ENCODE measurements at places on chromosomes 2 and 18.

DNA sequence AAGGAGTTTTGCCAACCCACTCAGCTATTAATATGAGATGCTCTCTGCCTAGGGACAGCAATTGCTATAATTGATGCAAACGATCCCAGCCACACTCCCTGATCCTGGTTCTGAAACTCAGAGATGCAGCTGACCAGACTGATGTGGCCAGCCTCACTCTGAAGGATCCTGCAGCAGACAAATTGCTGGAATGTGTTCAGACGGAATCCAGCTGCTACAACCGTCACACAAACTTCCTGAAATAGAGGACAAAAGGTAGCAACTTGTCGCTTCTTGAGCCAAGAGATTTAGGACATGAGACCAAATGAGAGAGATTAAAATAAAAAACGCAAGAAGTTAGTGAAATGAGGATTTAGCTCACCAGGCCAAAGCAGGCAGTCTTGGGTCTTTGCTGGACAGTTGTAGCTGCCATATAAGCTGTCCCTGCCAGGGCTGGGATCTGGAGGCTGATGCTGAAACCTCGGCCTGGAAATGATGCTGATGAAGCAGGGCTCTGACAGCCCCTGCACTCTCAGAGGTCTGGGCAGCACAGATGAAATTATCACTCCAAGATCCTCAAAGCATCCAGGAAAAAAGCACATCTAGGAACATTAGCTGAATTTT, 8.3 kb upstream of the YWHAQ start:
- no peak for DNase-seq

DNA sequence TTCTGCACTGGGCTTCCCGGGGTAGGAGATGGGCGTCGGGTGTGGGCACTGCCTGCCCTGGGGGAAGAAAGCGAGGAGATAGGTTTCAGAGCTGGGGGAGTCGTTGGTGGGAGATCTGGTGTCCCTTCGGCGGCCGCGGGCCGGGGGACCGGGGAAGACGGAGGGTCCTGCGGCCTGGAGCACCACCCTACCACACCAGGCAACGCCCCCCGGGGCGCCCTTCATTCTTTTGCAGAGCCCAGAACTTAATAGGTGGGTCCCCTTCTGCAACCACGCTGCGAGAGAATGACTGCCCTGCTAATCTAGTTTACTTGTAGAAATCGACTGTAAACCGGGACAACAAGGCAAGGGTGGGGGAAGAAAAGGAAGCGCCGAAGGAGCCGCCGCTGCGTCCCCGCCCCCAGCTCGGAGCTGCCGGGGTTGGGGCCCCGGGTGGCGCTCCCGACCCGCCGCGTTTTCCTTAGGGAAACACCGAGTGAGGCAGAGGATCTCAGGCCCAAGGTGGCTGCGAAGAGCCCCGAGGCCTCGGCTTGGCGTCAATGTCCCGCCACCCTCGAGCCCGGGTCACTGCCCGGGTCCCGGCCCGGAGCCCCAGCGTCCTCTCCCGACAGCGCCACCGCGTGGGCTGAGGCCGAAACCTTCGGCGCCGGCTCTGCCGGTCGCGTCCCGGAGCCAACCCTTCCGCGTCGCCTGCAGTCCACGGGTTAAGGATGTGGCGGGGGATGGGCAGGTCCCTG, 5.4 kb upstream of the SATB2 start:
- DNase-seq, result peak; percentile 43

DNA sequence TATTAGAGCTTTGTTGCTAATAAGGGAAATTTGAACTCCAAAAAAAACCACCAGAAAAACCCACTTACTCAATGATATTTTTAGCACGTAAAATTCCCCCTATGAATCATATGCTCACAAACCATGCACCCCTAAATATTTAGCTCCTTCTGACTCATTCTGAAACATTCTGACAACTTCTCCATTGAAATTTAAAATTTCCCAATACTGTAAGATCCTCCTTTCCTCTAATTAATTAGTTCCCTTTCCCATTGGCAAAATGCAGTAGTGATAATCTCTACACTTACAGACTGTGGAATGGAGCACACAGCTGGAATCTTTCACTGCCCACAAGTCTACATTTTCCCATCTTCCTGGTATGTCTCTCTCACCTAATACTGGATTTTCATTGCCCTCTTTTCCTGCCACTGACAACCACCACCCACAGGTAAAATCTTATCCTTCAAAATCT, 215.8 kb upstream of the ACVR2A start:
- no peak for DNase-seq

GRCh38 chr2:2175381-2176090, 155.5 kb downstream of the MYT1L start:
- DNase-seq, result no peak

DNA sequence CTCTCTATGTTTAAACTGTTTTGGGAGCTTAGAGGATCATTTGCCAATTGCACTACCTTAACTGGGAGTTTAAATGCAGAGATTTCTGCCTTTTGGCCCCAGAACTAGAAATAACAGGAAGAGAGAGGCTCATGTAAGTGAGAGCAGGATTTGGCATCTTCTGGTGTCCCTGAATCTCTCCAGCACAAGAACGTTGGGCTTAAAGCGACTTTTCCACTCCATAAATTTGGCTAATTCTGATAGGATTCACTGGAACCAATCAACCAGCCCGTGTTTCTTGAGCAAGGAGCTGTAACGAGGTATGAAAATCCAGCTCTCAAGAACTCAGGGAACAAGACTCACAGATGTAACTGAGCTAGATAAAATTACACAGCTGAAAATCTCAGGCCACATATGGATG, 181.0 kb downstream of the C1D start:
- no peak for DNase-seq

- no peak for DNase-seq
Observed at GRCh38 chr2:135276525-135276924, 224.4 kb downstream of the RAB3GAP1 start.

DNA sequence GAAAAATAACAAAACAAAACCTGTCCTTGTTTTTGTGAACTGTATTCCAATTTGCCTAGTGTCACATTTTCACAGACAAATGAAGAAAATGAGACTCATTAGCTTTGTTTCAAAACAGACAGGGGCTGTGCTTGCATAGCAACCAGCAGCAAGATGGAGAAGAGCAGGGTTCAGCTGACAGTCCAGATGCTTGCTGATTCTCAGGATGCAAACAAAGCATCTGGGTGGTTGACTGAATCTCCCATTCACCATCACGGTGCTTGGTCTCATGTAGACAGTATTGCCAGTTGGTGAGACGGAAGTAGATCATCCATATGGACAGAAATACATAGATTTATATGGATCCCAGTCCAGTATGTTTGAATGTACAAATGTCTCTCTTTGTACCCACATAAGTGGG, 326.8 kb downstream of the CCDC85A start:
- no peak for DNase-seq

- no peak for DNase-seq
Observed at GRCh38 chr2:220377482-220378155, 750.2 kb downstream of the SLC4A3 start.

- DNase-seq, result no peak
Observed at GRCh38 chr2:8926356-8926755, 77.1 kb downstream of the MBOAT2 start.

DNA sequence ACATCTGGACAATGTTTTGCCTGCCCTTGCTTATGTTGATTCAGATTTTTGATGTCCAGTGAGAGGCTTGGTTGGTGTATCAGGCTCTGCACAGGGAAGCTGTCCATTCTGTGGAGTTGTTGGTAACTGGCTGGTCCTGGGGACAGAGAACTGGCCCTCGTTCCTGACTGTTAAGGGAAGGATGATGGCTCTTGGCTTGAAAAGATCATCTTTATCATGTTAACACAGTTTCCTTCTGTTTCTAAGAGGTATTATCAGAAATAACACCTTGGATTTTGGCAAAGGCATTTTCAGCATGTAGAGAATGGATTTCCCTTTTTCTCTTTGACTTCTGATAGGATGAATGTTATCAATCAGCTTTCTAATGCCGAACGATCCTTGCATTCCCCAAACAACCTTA, 19.3 kb downstream of the STK25 start:
- no peak for DNase-seq

DNA sequence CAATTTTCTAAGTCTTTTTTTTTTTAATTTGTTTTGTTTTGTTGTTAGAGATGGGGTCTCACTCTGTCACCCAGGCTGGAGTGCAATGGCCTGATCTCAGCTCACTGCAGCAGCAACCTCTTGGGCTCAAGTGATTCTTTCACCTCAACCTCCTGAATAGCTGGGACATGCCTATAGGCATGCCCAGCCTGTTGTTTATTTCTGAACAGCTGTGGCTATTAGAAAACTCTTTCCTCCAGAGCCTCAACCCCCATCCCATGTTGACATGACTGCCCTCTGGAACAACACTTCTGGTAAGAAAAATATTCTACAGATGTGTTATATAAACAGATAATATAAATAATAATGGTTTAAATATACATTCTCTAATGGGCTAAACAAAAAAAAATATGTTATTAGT, 44.4 kb upstream of the TWSG1 start:
- DNase-seq, result no peak

DNA sequence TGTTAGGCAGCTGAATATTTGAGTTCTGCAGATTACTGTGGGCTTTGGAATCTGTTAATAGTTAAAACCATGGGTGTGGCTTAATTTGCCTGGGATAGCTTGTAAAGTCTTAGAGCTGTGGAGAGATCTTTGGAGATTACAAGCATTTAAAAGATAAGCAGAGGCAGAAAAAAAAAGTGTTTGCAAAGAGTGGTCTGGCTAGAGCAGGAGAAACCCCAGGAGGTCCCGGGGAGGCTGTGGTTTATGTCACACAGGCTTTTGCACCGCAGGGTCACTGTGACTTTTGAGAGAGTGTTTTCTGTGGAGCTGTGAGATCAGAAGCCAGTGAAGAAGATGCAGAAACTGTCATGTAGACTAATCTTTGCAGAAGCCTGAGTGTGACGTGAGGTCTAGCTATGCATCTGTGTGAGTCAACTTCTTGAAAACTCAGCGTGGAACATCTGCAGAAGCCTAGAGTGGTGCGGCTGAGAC, 49.0 kb downstream of the SETBP1 start:
- DNase-seq, result no peak

DNA sequence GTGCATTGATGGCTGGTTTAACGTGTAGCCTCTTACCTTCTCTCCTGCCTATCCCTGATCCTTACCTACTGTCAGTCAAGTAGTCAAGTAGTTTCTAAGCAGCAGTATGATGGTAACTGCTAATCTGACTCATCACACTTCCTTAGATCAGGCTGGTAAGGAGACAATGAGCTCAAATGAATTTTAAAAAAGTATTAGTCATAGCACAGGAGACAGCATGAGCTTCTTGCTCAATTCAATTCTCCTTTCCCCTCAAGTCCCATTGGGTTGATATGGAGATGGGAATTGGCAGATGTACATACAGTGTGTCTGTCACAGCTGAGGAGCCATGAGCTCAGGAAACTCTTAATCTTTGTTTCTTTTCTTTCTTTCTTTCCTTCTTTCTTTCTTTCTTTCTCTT, 799.7 kb downstream of the LRP1B start:
- DNase-seq, result no peak

DNA sequence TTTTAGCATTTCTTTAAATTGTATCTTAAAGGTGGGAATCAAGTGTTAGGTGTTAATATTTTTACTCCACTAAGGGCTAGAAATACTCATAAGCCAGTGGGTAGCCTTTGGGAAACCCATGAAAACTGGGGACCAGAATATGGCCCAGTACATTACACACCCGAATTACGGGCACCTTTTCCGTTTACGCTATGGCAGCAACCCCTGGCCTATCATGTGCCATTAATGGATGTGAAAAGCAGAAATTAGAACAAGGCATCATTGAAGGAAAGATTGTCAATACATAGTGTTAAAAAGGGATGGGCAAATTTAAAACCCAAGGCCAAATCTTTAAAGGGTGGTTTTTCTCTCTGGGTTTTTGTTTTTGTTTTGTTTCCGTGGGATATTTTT, 781 bp downstream of the FARP2 start:
- no peak for DNase-seq

DNA sequence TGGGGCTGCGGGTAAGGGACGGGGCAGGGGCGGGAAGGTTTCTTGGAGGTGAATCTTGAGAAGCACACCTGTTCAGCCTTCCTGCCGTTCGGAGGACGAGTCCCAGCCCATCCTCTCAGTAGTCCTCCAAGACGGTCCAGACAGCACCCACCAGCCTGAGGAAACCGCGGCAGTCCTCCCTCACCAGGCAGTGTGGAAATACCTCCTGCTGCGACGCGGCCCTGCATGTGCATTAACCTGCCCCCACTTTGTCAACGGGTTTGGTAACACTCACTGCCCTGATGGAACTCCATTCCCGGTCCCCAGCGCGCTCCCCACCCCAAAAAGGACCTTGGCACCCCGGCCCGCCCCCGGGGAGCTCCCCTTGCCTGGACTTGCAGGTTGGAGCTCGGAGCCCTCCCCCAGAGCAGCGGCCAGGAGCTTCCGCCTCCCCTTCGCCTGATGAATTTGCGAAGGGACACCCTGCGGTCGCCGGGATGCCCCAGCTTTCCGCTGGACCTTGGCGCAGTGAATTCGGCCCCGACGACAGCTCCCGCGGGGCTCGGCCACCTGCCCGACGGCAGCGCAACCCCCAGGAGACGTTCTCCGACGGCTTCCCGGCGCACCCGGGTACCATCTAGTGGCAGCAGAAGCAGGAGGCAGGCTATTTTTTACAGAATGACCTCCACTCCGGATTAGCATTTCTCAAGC, 31.5 kb downstream of the ACVR1C start:
- peak; percentile 20 for DNase-seq

GRCh38 chr2:226064932-226065570, 665.5 kb downstream of the NYAP2 start:
- DNase-seq, result no peak

- DNase-seq, result peak; percentile 44
Observed at GRCh38 chr18:34978953-34979608, 62.1 kb upstream of the MAPRE2 start.

GRCh38 chr2:81136296-81136695, 831.7 kb upstream of the LRRTM1 start:
- no peak for DNase-seq

DNA sequence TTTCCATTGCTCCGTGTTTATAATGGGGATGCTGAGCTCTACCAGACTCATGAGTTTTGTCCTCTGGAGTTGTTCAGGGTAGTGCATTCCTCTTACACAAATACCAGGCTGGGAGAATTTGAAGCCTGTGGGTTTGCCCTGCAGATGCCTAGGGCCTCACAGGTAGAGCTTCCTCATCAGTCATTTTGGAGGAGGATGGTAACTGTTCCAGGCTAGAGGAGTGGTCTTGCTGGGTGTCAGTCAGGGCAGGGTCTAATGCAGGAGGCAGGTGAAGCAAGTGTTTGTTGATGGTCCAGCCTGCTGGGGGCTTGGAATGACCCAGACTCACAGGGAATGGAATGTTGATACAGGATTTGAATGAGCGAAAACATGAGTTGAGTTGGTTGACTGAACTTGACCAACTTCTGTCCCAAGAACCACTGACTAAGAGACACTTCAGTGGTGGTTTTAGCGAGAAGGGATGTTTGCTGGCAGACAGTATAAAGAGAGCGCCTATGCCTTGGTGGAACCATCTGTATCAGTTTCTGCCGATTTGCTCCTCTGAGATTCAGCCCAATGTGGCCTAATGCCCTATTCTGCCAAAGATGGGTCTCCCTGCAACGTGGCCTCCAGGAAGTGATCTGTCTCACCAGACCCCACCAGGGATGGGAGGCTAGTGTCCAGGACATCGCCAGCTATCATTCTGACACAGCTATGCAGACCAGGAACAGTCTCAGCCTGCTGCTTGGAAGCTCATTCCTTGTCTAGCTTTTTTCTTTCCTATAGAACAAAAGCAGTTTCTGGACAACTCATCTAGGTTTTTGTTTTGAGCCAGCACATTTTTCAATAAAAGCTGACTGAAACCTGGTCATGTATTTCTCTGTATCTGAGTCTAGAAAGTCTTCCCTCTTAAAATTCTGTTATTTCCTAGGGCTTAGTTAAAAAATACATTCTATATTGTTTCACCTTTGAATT, 9.3 kb downstream of the IL1R2 start:
- no peak for DNase-seq

- no peak for DNase-seq
Observed at GRCh38 chr18:9839853-9840252, 45.9 kb upstream of the TXNDC2 start.

- DNase-seq, result no peak
Observed at GRCh38 chr2:172704072-172704936, 31.3 kb upstream of the RAPGEF4 start.
